ENCODE measurements at places on chromosomes 7 and 10.

GRCh38 chr10:27503498-27504006, 552 bp upstream of the RAB18 start:
- no peak for DNase-seq

DNA sequence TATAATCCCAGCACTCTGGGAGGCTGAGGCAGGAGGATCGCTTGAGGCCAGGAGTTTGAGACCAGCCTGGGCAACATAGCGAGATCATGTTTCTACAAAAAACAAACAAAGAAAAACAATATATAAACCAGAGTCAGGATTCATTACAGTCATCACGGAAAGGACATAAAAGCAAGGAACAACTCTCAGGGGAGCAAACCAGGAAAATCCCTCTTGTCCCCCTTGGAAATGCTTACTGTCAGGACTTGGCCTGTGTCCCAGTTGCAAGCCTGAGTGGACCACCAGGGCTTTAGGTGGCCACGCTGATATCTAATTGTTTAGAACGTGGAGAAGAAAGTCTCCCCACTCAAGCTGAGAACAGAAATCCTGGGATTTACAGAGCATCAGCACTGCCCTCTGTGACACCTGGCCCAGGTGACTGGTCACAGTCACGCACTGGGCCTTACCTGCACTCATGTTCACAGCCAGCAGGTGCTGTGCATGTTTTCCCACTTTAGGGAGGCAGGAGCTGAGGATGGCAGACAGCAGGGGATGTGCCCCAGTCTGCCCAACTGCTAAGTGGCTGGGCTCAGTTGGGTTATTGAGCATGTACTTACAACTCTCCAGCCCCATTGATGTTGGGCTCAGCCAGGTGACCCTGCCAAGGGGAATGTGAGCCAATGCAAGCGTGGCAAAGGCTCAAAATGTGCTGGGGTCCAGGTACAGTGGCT, 60.9 kb downstream of the TMEM130 start:
- no peak for DNase-seq

DNA sequence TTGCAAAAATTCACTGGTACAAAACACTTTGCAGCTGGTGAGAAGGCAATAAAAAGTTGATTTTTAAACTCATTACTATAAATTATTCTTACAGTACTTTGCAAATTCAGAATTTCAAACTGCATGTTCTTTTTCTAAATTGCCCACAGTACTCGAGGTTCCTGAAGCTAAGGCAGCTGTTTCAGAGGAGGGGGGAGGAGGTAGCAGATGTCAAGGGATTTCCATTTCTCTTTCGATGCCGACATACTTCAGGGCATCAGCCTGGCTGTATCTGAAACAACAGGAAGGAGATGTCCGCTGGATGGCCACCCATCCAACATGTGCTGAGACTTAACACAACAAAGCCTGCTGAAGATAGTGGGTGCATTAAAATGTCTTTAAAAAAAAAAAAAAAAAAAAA, 76.7 kb downstream of the EZH2 start:
- DNase-seq: no peak

DNA sequence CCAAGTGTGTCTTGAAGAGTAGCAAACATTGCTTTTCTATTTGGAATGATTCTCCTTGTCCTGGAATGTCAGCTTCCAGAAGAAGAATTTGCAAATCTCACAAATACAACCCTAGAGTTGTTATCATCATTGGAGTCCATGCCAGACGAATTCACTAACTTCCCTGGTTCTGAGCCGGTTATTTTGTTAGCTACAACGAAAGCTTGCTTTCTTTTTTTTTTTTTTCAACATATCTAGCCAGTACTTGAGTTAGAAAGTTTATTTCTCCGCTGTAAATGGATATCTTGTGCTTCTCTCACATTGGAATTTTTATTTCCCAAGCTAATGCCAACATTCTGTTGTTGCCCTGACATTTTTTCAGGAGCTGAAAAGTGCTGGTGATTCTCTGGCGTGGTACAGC, 138.1 kb upstream of the POM121L12 start:
- no peak for DNase-seq

DNA sequence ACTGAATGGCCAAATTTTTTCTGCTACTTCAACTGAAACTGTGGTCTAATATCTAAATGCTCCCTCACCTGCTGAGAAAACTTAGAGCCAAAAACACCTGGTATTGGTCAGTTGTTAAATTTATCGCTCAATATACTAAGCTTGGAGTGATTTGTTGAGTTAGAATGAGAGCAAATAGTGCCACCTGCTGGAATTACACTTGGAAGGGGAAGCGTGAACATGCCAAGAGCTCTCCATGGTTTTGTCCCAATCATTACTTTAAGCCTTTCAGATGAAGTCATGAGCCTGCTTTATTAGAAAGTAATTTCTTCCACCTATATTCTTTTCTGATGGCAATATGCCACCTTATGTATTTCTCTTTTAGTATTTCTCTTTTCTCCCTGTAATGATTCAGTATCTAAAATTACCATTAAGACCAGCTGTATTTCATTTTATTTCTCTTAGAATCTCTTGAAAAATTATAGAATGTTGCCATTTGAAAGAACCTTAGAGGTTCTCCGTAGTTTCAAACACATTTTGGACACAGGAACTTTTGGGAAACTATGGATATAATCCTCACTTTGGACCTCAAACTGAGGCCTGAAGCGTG, 447.8 kb upstream of the C7orf33 start:
- DNase-seq: no peak

DNA sequence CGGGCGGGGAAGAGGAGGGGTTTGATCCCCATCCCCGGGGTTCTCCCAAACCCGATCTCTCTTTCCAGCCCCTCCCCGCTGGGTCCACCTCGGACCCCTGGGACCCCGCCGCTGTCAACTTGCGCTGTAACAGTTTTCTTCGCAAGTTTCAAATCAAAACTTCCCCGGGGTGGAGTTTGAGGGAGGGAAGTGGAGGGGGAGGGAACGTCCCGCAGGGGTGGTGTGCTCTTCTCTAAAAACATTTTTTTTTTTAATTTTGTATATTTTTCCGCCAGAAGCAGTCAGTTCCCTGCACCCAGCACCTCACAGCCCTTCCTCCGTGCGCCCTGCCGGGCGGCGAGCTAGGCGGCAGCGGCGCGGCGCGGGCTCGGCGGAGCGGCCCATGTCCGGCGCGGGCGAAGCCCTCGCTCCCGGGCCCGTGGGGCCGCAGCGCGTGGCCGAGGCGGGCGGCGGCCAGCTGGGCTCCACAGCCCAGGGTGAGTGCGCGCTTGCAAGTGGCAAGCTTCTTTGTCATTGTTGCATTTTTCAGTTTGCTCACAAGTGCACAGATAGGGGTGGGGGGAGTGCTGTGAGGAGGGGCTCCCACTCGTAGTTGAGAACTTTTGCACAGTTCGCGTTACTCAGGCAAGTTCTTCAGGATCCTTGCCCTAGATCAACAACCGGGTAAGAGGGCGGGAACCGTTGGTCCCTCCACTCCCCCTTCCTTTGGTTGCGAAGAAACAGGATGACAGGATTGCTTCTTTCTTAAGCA, 933 bp downstream of the MDFIC start:
- peak; percentile 53 for DNase-seq

Data from activated T-helper 2 cell treated with anti-CD3 and anti-CD28 coated beads, Interferon-gamma antibody, Interleukin-2, Interleukin-4, amounts not matched to agents 10 μg/mL and 5 μg/mL and 100 μg/mL, durations not matched to agents 14 hours and 24 hours and 36 hours (primary cell).